ENCODE measurements at places on chromosomes 2 and 18. TPM values are rescaled to one million over a fixed set of nuclear protein-coding genes. Genes with fewer than 3 reads are reported as not detected.

Gene GGCX
- 31.4 TPM for total RNA-seq

Gene DRC1
- total RNA-seq = under 0.01 TPM

Gene GPN1
- 24.9 TPM for total RNA-seq

Gene PSD4
- 0.17 TPM for total RNA-seq

Gene C2orf81
- total RNA-seq = 1.4 TPM

Gene IL1R1
- total RNA-seq = 108 TPM

Gene ERICH2
- total RNA-seq = 1.2 TPM

Gene MROH2A
- total RNA-seq = not detected

Gene REG3A
- total RNA-seq = not detected

Gene SCN1A
- 0.09 TPM for total RNA-seq

Gene HSBP1L1
- total RNA-seq = 9.1 TPM

Gene RGPD3
- under 0.01 TPM for total RNA-seq

Gene BCL11A
- under 0.01 TPM for total RNA-seq

Gene ARHGAP28
- total RNA-seq = 5.0 TPM

Gene KYNU
- total RNA-seq = 1.6 TPM

Gene FBXO41
- total RNA-seq = 0.60 TPM

Gene DNAJC10
- total RNA-seq = 70.1 TPM

Gene MC4R
- total RNA-seq = not detected

Gene GPR148
- total RNA-seq = not detected

Gene ZFP36L2
- total RNA-seq = 11.3 TPM

Gene ASTL
- total RNA-seq = not detected

Gene SERPINB10
- not detected for total RNA-seq

Gene CDK5R2
- total RNA-seq = not detected

Gene SLC38A11
- 0.09 TPM for total RNA-seq

Gene STPG4
- total RNA-seq = 0.16 TPM

Gene CLEC4F
- total RNA-seq = not detected

Gene SP5
- total RNA-seq = not detected

Gene CIB4
- total RNA-seq = not detected

Gene EML6
- total RNA-seq = 0.17 TPM

Data from bronchial smooth muscle cell (primary cell).